ENCODE measurements at places on chromosomes 4 and X.

DNA sequence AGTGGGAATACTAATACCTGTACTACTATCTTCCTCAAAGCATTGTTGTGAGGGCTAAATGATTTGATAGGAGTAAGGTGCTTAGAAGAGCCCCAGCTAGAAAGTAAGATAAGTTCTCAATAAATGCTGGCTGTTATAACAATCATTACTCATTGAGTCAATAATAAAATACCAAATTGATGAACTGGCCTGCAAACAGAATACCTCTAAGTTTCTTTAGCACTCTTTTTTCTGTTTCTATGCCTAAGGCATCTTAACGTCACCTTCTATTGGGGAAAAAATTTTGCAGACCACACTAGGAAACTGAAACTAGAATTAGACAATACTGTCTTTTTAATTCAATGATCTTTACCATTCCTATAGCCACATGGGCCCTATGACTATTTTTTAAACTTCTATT, 1.2 kb downstream of the CLTRN start:
- no peak for DNase-seq

DNA sequence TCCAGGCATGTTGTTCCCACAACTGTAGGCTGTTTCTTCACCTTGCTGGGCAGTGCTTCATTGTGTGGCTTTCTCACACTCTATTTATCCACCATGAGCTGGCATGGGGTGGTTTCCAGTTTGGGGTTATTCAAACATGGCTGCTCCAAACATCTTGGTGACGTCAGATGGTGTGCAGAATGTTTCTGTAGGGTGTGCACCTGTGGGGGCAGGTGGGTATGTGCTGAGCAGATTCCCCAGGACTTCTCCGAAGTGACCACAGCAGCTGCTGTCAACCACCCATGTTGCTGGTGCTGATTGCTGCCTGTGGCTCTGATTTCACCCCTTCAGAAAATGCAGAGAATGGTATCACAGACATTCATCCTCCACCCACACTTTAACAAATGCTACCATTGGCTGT, 5.0 kb upstream of the PSAPL1 start:
- DNase-seq, result no peak

DNA sequence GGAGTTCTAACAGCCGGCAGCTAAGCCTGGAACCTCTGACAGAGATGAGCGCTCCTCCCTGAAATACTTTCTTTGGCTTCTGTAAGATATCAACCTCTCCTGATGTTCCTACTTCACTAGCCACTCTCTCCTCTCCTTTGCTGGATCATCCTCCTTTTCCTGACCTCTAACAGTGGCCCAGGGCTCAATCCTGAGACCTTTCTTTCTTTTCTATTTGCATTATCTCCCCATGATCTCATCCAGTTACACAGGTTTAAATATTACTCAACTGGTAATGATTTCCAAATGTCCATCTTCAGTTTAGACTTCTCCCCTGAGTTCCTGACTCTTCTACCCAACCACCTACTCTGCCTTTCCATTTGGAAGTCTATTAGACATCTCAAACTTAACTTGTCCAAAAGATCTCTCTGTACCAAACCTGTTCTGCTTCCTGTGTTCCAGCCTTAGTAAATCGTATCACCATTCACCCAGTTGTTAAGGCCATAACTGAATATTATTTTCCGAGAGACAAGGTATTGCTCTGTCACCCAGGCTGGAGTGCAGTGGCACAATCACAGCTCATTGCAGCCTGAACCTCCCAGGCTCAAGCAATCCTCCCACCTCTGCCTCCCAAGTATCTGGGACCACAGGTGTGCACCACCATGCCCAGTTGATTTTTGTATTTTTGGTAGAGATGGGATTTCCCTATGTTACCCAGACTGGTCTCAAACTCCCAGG, 41.1 kb downstream of the RFC1 start:
- no peak for DNase-seq

- peak; percentile 18 for DNase-seq
Measured at GRCh38 chr4:165201806-165202205, 5.6 kb upstream of the KLHL2 start.

- peak; percentile 84 for DNase-seq
Measured at GRCh38 chr4:140071806-140072205, 82.2 kb downstream of the MAML3 start.

- DNase-seq, result no peak
Measured at GRCh38 chr4:152965611-152966010, 29.5 kb downstream of the FHDC1 start.

DNA sequence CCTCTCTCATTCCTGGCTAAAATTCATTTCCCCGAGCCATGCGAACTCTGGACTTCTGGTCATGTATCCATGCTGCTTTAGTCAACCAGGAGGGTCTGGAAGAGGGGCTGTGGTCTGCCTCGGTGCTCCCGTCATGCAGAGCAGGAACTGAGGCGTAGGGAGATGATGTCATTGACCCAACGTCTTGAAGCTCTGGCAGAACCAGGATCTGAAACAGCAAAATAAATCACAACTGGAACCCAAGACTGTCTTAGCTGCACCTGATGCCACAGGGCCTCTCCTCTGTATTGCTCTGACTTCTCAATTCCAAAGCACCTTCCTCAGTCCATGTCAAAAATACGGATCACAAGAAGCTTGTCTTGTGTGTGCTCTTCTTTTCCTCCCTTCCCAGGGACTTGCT, 131.0 kb upstream of the LDB2 start:
- no peak for DNase-seq

GRCh38 chrX:80430826-80431504, 10.7 kb downstream of the TENT5D start:
- DNase-seq, result no peak

DNA sequence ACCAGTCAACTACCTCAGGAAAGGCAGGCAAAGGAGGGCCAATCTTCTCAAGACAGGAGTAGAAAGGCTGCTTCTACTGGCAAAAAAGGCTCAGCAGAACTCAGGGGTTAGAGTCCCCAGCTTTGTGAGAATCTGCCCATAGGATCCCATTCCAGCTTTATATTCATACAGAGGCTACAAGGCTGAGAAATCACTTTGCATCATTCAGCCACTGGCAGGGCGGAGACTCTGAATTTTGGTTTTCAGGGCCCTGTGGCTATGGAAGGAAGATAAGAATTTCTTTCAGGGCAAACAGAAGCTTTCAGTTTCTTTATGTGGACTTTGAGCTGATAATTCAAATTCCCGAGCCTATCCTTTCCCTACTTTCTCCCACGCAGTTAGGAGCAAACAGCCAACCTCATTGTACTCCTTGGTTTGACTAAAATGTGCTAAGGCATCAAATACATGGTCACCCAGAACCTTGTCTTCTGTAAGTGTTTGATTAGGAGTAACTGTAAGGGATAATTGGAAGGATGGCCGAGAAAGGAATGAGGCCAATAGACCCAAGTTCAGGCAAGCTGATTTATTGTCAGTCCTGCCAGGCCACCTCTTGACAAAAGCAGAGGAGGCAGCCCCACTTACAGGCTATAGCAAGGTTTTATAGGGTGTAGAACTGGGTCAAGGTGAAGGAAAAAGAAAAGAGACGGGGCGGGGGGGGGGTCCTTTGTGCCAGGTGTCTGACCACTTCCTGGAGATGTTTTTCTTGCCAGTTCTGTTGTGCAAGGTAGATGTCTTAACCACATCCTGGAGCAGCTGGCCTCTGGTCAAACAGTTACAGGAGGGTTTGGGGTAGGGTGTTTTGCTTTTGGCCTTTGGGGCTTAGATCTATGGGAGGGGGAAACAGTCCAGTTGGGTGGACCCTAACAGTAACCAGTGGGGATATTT, 165.3 kb upstream of the PPP1R2C start:
- no peak for DNase-seq

DNA sequence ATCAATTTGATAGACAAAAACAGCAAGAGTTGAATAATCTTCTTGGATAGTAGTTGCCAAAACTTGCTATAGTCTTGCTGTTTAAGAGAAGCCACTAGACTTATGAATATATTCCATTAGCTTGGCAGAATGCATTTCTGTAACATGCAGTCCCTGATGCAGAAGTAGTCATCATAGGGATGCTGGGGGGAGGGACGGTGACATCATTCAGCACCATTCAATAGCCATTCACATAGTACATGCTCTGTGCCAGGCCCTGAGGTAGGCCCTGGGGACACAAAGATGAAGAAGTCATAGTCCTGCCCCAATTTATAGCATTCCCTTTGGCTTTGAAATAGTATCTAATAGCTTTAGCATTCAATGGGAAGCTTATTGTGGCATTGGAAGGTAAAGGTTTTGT, 185.5 kb upstream of the AFF2 start:
- DNase-seq, result no peak

- DNase-seq, result peak; percentile 75
Measured at GRCh38 chr4:52659722-52660261, 691 bp upstream of the USP46 start.

DNA sequence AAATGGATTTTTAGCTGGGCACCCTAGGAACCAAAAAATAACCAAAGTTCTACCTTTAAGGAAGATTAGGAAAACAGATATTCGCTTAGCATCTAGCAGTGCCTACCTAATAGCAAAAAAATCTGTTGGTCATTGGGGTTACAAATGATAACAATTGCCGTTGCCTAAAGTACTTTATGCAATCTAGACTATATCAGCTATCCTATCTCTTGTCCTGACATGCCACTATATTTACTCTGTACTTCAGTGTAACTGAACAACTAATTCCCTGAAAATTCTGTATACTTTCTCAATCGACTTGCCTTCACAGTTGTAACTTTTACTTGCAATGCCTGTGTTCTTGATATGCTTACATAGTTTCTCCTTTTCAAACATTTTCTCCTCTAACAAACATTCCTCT, 282.9 kb upstream of the PCDH7 start:
- DNase-seq, result no peak

DNA sequence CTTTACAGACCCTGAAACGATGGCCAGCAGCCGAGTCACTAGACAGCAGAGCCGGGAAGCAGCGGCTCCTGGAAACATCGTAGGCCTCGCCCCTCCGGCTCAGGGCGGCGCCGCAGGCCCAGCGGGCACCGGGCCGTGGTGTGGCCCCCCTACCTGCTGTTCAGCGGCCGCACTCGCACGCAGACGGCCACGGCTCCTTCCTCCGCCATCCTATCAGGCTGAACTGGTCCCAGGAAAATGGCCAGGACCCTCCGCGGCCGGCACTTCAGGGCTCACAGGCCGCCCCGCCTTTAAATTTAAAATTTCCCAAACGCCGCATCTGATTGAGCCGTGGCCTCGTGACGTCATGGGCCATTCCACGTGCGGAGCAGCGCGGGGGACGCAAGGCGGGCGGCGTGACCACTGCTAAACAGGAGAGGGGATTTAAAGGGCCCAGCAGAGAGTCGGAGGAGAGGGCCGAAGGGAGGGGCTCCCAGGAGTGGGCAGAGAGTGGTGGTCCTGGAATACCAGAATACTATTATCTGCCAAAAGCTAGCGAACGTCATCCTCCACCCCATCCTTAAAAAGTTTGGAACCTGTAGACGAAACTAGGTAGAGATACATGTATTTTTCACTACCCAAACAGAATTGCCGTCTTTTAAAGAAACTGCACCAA, at the start of gene CENPE:
Gene CENPE, minus strand, starts transcription at position 233 of the 655 bp plus-strand sequence. Its CDS starts 24 bp downstream, at position 209.
- DNase-seq, result peak; percentile 92

- DNase-seq, result peak; percentile 17
Measured at GRCh38 chr4:188295899-188296298, 156.7 kb downstream of the TRIML1 start.

DNA sequence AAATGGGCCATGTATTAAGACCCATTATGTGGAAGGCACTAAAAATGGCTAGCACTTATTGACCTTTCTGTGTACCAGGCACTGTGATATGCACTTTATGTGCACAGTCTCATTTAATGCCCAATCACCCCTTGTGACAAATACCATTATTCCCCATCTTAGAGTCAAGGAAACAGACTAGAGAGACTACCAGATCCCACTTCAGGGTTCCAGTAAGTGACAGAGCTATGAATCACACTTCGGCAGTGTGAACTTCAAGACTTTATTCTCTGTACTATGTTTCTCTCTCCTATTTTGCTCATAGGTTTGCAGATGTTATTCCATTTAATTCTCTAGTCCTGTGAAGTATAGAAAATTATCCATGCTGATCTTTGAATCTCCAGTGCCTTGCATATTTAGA, 107.0 kb downstream of the NFKB1 start:
- DNase-seq, result peak; percentile 16

DNA sequence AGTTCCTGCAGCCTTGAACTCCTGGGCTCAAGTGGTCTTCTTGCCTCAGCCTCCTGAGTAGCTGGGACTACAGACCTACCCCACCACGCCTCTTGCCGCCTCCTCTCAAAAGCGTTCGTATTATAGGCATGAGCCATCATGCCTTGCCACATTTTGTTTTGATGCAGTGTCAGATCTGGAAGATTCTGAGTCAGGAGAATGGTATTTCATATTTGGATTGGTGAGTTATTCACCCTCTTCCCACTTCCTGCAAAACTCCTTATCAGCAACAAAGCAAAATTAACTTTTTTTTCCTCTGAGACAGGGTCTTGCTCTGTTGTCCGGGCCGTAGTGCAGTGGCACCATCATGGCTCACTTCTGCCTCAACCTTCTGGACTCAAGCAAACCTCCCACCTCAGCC, 29.6 kb downstream of the REST start:
- DNase-seq, result peak; percentile 70

DNA sequence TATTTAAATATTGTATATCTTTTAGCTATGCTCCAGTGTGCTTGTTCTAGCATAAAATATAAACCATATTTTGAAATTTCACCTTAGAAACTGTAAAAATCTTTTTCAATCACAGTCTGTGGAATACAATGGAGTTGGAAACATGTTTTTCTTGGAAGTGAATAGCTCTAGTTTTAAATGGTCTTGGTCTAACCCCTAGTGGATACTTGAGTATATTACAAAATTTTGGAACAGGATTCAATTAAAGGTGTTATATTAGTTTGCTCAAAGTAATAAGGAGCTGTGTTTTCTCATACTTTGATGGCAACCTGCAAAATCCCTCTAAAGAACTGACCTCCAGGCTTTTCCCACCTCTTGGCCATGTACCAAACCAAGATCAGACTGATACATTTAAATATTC, 48.2 kb downstream of the STK26 start:
- peak; percentile 5 for DNase-seq

- no peak for DNase-seq
Measured at GRCh38 chr4:175330652-175331051, 412.5 kb downstream of the ADAM29 start.

- peak; percentile 61 for DNase-seq
Measured at GRCh38 chr4:89752932-89753598, 83.9 kb downstream of the SNCA start.

GRCh38 chr4:926538-926937, 5.6 kb downstream of the GAK start:
- DNase-seq, result no peak

DNA sequence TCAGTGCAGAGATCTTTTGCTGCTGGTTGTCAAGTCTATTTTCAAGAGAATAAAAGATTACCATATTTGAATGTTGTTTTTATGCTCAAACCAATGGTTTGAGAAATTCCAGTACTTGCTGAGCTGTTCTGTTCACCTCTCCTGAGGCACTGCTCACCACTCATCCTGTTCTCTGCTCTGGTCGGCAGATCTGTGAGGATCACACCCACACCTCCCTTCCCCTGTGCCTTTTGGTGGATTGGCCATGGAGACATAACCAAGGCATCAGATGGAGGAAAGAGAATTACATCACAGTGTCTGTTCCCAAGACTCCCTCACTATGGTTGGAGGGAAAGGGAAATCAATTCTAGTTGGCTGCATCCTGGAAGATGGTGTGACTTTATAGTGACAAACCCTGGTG, 391.6 kb downstream of the ARHGAP24 start:
- peak; percentile 27 for DNase-seq

- no peak for DNase-seq
Measured at GRCh38 chr4:89243733-89244252, 63.8 kb downstream of the GPRIN3 start.

Data from AG20443 (cell line).